ENCODE measurements at places on chromosomes 16 and 17.

DNA sequence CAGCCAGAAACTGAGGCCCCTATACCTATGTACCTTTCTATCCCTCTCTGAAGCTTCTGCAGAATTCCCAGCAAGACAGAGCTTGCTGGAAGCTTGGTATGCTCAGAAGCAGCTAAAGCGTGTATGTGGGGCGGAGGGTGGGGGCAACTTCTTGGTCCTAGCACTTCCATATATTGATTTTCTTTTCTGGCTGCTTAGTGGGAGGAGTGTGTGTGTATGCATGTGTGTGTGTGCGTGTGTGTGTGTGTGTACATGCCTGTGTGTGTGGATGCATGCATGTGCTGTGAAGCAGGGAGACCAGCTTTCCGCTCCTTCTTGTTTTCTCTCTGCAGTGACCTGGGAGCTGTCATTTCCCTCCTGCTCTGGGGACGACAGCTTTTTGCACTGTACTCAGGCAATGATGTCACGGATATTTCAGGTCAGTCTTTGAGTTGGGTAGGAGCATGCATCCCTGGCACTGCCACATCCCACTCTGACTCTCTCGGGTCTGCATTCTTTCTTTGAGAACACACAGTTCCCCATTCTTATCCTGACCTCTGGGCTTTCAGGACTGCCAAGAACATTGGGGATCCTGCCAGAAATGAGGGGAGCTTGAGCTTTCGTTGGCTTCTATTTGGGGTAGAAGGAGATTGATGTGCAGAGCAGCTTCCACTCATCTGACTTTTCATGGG, 10.7 kb downstream of the HPR start:
- no peak for DNase-seq

DNA sequence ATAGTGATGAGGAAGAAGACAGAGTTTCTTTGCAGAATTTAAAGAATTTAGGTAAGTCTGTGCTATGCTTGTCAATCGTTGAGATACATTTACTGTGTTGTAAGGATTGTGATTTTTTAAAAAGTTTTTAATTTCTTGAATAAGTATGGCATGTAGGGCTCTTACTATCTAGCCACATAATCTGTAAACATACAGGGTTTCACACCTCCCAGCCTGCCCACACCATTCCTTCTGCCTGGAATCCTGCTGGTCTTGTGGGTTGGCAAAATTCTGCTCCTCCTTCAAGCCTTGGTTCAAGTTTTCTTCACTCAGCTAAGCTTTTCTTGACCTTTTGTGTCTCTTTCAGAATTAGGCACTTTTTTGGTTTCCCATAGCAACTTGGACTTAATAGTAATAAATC, 7.5 kb downstream of the ZNHIT3 start:
- DNase-seq = no peak

DNA sequence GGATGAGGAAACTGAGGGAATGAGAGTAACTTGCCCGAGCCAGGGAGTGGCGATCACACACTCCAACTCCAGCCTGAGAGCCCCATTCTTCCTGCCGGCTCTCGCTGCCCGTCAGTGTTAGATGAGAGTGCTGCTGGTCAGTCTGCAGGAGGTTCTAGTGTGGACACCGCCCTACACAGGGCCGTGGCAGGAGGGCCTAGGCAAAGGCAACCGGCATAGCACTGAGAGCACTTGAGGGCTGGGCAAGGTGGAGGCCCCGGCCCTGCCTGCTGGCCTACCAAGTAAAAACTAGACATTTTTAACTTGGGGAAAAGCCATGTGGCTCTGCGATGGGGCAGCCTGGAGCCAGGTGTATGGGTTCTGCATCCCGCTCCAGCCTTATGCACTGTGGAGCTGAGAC, 354.8 kb downstream of the SEC14L1 start:
- no peak for DNase-seq

- DNase-seq = no peak
These were observed 50.6 kb downstream of the NTN1 start for GRCh38 chr17:9071811-9072498.

DNA sequence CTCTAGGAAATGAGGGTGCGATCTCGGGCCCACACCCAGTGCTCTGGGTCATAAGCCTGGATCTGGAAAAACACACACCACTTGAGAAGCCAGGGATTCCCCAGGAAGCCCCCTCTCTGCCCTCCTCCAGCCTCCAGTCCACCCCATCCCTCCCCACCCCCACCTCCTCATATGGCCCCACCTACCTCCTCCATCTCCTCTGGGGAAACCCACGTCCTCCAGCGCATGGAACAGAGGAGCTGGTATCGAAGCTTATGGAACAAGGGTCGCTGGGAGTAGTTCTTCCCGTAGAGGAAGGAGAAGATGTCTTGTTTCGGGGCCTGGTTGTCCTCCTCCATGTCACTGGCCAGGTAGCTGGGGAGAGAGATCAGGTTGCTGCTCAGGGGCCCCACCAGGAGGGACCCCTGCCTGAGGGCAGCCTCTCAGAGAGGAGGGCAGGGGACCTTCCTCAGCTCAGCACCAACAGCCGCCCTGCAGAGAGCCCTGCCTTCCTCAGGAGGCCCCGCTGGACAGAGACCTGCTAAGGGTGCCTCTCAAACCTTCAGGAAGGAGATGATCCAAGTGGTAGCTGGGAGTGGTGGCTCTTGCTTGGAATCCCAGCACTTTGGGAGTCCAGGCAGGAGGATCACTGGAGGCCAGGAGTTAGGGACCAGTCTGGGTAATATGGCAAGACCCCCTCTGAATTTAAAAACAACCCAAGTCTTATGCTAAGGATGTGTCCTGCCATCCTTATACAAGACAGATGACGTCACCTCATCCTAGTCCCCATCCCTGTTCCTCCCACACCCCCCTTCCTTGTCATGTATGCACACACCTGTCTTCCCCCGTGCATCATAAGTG, 5.0 kb downstream of the SPDYE4 start:
- no peak for DNase-seq

DNA sequence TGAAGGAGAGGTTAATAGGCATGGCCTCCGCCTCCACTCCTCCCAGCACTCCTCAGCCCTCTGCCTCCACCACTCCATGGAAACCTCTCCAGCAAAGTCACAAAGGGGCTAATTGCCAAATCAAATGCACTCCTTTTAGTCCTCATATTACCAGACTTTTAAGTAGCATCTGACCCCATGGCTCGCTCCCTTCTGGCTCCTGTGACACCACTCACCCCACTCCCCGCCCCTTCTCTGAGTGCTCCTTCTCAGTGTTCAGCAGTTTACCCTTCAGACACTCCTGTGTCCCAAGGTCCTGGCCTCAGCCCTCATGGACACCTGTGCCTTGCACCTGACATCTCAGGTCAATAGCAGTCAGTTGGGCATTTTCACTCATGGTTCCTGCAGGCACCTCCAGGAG, 243.5 kb upstream of the CCL2 start:
- no peak for DNase-seq

DNA sequence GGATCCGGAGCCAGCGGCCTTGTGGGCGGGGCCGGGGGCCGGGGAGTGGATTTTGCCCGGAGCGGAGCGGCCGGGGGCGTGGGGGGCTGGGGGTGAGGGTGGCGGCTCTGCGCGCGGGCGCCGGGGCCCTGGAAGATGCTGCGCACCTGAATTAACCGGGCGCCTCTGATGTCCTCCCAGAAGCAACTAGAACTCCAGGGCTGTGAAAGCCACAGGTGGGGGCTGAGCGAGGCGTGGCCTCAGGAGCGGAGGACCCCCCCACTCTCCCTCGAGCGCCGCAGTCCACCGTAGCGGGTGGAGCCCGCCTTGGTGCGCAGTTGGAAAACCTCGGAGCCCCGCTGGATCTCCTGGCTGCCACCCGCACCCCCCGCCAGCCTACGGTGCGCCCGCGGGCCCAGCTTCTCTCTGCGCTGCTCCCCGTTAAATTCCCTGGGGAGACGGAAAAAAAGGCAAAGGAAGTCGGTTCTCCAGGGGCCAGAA, 549 bp downstream of the SLC26A11 start:
- no peak for DNase-seq

- DNase-seq = peak; percentile 27
These were observed 7.6 kb downstream of the HDAC5 start for GRCh38 chr17:44115585-44116415.

- DNase-seq = no peak
These were observed 10.6 kb downstream of the TMEM238L start for GRCh38 chr17:10793256-10793655.

- no peak for DNase-seq
These were observed 215.1 kb downstream of the KATNIP start for GRCh38 chr16:27764869-27765675.

- DNase-seq = peak; percentile 68
These were observed 22.7 kb downstream of the CYTH1 start for GRCh38 chr17:78759203-78759968.

GRCh38 chr17:75160211-75160610, 5.9 kb upstream of the JPT1 start:
- DNase-seq = no peak

DNA sequence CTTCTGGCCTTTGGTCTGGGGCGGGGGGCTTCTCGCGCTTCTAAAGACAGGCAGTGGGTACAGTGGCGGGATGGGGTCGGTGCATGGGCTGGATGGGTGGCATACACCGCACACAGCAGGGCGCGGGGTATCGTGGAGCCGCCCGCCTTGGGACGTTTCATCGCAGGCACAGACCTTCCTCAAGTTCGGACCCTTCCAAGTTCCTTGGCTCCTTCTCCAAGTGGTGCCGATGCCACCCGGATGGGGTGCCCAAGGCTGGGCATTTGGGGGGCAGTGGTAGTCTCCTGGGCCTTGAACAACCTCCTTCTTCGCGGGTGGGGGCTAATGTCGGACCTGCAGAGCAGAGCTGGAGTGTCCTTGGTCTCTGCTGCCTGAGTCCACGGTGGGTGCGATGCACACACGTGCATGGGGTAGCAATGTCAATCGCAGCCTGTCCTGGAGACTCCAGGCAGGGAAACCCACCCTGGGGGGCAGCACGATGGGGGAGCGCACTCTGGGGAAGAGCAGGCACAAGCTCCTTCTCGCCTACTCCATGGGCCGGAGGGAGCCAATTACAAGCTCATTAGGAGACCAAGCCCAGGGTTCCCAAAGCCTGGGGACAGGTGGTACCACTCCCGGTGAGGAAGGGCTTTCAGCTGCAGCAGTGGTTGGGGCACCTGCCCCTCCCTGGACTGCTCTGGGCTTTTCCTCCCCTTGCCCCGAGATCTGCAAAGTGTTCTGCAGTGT, 686 bp upstream of the MTSS2 start:
- DNase-seq = no peak

DNA sequence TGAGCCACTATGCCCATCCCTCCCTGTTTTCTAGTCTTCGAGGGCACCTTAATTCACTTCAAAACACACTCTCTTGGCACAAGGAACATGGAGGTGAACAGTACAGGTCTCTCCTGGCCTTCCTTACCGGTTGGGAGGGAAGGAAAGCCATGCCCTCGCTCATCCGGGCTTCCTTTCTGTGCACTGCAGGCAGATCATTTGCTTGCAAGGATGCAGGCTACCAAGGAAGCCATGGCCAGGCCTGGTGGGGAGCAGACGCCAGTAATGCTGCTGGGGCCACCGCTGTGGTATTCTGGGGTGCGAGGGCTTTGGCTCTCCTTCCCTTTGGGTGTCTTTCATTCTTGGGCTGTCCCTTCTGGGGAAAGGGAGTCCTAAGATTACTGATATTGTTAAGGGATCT, 80.8 kb upstream of the DNAJA2 start:
- no peak for DNase-seq

DNA sequence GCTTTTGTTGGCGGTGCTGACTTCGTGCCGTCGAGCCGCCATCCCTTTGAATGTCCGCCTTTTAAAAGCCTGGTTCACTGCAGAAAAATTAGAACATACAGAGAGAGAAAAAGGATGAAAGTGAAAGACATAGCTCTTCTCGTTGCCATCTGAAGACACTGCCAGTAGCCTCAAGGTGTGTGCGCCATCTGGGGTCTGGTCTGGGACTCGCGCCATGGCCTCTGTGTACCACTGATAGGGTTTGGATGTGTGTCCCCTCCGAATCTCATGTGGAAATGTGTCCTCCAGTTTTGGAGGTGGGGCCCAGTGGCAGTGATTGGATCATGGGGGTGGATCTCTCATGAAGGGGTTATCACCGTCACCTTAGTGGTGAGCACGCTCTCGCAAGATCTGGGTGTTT, 15.5 kb downstream of the GSE1 start:
- DNase-seq = no peak

- no peak for DNase-seq
These were observed 58.3 kb upstream of the ZC3H18 start for GRCh38 chr16:88511906-88512305.

GRCh38 chr16:68892898-68893297, 49.6 kb downstream of the TANGO6 start:
- no peak for DNase-seq

DNA sequence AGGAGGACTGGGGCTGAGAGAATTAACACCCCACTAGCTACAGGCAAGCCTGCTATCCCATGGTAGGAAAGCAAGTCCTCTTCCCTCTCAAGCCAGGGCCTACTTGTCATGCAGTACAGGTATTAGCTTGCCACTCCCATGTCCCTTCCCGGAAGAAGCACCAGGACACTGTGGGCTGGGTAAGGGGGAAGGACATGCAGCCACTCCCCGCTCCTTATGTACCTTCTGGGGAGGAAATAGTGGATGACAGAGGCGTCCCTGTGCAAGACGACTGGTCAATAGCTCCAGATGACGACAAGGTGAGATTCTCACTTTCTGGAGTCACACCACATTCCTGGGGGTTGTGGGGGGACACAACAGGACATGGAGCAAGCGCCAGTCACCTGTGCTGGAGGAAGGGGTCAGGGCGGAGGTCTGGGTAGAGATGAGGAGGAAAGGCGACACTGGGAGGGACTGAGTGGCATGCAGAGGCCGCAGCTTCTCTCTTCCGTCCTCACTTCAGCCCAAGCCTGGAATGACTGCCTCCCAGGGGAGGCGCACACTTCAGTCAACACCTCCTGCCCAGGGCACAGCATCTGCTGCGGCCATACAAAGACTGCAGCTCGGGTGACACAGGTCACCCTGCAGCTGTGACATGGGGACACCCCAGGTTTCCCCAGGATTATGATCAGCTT, 15.1 kb upstream of the FOXJ1 start:
- DNase-seq = no peak

DNA sequence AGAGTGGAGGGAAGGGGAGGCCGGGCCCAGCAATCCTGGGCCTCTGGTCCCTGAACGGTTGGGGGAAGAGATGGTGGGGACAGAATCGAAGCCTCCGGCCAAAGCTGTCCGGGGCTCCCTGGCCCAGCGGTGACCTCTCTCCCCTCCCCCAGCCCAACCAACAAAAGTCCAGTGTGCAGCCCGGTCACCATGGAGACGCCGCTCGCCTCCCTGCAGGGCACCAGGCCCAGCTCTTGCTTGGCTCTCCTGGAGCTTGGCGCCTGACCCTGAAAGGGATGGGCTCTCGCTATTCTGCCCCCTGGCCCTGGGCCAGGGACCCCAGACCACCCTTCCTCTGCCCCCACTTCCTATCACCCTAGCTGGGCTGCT, 1.3 kb downstream of the METRN start:
- no peak for DNase-seq

DNA sequence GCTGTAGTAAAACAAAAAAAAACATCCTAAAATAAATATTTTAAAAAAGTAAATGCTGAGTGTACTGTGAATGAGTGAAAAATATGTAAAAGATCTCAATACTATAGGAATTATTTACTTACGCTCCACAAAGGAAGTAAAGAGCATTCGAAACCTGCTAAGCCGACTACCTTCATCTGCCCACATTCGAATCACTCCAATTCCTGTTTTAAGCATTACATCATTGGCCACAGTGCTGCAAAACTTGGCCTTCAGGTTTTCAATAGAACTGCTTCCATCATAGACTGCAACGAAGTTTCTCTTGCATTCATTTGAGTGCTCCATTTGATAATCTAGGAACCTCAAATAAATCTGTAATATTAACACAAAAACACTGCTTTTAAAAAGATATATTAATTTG, 34.4 kb downstream of the NETO2 start:
- DNase-seq = no peak

Data from activated CD4-positive, alpha-beta T cell treated with anti-CD3 and anti-CD28 coated beads, Interleukin-2, Interleukin-6, amounts not matched to agents 100 ng/mL and 50 ng/mL, durations not matched to agents 16 hours and 8 hours (primary cell).